Activated CD8-positive, alpha-beta memory T cell treated with anti-CD3 and anti-CD28 coated beads, Interleukin-2, amount 10 ng/mL, durations not matched to agents 7 days and 5 days (primary cell): ENCODE measurements at places on chromosomes 2 and 18. TPM values are rescaled to one million over a fixed set of nuclear protein-coding genes. Genes with fewer than 3 reads are reported as not detected.

GPR75 gene
- 3.7 TPM for total RNA-seq

SERPINB10 gene
- 0.14 TPM for total RNA-seq

EDAR gene
- total RNA-seq, result not detected

NYAP2 gene
- total RNA-seq, result not detected

RAD51AP2 gene
- total RNA-seq, result not detected

OBSL1 gene
- total RNA-seq, result 0.16 TPM
